ENCODE measurements at places on chromosomes 5 and 9.

GRCh38 chr5:55997742-55998351 is 3.1 kb upstream of the IL6ST start:
- peak; percentile 22 for DNase-seq

DNA sequence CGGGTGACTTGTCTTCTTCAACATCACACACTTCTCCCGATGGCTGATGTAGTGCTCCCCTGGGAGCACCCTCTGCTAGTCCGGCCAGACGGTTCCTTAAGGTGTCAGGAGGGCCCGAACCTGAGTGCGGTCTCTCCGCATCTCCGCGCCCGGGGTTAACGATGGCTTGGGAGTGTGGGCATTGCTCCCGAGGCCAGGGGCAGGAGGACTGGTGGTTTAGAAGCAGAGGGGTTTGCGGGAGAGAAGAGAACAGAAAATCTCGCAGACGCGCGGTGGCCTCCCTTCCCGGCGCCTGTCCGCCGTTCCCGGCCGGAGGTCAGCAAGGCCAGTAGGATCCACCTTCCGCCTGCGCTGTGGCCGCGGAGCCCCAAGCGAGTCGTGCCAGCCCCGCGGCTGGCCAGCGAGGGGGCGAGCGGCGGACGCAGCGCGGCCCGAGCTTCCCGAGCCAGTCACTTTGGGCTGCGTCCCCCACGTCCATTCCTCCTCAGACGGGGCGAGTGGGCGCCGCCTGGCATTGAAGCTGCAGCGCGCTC is 700 bp downstream of the CDO1 start:
- DNase-seq = no peak

GRCh38 chr5:26940994-26941393 is 97.4 kb downstream of the CDH9 start:
- DNase-seq = no peak

DNA sequence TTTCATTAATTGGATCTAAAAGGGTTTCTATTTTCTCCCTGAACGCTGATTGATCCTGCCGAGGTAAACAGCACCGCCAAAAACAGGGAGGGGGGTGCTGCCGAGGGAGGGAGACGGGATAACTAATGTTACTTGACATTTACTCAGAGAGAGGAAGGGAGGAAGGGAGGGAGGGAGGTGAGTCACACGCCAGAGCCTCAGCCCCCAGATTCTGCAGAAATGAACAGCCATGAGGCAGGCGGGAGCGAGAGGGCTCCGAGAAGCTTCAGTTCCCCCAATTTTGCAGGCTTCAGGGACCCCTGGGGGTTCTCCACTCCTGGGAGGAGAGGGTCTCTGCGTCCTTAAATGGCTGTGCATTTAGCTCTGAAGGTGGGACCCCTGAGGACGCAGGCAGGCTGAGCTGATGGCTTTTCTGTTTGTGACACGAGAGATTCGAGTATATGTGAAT is 59.1 kb upstream of the IER5L start:
- DNase-seq = peak; percentile 71
